ENCODE measurements at places on chromosomes 7 and 10.

GRCh38 chr7:37015353-37016034 lies 291.2 kb upstream of the AOAH start:
- no peak for DNase-seq

DNA sequence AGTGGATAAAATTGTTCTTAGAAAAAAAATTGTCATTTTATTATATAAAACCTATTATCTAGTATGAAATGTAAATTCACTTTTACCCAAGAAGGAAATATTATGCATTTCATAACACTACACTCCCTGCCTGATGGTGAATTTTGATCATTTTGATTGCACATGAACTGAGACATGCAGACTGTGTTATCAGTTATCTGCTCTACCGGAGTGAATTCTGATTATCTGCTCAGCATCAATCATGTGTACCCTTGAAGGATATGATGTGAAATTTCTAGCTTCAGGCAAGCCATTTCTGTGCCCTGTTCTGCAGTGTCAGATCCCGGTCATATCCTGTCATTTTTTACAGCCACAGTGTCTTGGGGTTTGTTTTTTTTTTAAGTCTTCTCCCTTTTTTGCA lies 85.0 kb upstream of the FGL2 start:
- DNase-seq: no peak

DNA sequence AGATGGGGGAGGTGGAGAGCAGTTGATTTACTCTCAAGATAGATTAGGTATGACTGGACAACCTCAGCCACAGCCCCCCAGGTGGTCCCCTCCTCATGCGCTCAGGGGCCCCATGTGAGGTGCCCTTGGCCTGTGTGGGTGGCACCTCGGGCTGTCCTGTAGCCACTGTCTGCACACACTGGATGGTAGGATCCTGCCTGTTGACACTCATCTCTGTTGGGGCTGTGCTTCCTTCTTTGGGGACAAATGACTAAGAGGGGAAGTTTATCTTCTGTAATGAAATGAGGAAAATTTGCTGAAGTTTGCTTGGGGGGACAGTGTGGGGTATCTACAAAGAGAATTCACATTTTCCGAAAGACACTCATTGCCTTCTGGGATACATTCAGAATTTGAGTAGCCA lies 53.6 kb upstream of the ANTXRL start:
- peak; percentile 42 for DNase-seq

- no peak for DNase-seq
These were observed 39.0 kb downstream of the TAF3 start for GRCh38 chr10:7857262-7857661.

DNA sequence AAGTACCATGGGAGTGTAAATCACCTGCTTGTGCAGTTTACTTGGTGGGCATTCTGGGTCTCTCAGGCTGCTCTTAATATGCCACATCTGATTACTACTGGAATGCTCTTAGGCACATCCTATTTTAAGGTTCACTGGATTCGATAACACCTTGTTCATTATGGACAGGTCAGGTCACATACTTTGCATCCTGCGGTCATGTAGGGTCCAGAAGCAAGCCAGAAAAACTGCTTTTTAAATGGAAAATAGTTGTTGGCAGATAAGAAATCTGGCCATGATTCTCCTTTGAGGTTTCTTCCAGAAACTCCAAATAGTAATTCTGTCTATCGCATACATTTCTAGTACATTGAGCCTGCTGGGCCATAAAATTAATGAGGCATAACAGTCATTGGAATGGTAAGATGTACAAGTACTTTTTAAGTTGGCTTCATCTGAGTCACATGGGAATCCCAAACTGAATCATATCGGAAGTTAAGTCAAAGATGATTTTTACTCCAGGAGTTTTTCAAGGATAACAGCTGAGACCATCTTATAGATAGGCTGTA lies 371.9 kb downstream of the LRRTM3 start:
- no peak for DNase-seq

- peak; percentile 76 for DNase-seq
These were observed 231.8 kb downstream of the KCNMA1 start for GRCh38 chr10:77405771-77406241.

- no peak for DNase-seq
These were observed 187.4 kb upstream of the AGR3 start for GRCh38 chr7:17069146-17069545.

- DNase-seq: no peak
These were observed 149.0 kb upstream of the STEAP4 start for GRCh38 chr7:88455696-88456095.
